ENCODE measurements at places on chromosomes 3 and 15.
A peak's percentile ranks its signal among the peaks of the same experiment; 100 is the strongest.

- no peak for DNase-seq
Measured at GRCh38 chr15:32819448-32819847, 101.6 kb downstream of the GREM1 start.

- no peak for DNase-seq
Measured at GRCh38 chr3:104604326-104605010, 762.2 kb upstream of the ALCAM start.

DNA sequence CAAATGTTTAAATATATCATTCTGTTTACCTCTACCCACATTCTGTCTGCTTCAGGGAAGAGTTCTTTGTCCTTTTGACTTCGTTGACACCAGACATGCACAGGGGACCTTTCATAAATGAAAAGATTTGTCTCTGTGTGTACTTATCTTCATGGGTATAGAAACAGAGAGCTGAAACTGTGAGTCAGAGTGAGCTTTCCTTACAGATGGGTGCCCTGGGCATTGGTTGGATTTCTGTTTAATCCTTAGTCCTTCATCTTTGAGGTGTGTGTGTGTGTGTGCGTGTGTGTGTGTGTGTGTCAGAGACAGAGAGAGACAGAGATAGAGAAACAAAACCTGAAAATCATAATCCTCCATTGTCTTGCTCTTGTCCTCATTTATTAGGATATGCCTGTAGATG lies 517.4 kb downstream of the TUSC7 start:
- DNase-seq, result no peak

- no peak for DNase-seq
Measured at GRCh38 chr15:82919231-82919886, 33.2 kb downstream of the HOMER2 start.

DNA sequence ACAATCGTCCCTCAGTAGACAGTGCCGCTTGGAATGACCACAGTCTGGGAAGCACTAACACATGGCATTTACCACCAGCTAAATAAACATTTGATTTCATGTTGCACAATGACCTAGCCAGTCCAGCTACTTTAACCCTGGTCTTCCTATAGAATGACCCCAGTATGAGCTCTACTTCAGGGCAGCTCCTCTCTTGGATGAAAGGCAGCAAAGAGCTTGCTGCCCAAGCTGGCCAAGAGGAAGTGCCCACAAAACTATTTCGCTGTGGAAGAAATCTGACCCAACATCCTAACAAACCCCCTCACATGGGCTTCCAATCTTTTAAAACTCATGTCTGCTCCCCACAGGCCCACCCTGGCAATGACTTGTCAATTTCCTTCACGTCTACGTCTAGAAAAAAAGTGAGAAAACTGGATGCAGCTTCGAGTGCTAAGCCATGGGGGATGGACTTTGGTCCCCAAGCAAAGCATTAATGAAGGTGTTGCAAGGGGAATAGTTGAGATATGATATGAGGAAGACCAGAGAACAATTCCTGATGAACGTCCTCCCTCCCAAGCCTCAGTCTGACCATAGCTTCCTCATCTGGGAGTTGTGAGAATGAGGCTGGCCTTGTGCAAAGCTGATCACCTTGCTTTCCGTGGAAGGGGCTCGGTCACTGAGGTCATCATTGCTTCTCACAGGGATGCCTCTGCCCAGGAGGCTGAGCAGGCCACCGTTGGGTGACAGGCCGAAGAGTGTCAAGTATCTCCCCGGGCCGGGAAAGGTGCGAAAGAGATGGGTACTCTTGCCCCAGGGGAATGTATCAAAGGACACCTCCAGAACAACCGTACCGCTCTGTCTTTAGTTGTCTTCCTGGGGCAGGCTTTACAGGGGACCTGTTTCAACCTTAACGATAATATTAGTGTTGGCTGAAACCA lies 964 bp downstream of the SLC25A20 start:
- no peak for DNase-seq

- DNase-seq, result no peak
Measured at GRCh38 chr15:83694015-83694414, 40.1 kb downstream of the ADAMTSL3 start.

DNA sequence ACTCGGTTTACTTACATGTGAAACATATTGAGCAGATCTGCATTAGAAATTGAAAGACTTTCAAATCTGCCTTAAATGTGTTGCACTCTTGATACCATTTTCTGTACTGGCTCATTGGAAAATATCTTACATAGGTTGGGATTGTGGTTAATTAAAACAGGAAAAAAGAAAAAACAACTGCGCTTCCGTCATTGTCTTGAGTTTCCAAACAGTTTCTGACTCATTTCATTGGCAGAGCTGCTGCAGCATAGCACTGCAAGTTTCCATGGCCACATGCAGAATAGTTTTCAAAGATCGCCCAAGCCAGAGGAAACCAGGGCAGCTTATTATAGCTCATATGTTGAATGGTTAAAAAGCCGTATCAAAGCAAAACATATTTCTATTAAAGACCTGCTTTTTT lies 446.6 kb upstream of the BCHE start:
- DNase-seq, result no peak

DNA sequence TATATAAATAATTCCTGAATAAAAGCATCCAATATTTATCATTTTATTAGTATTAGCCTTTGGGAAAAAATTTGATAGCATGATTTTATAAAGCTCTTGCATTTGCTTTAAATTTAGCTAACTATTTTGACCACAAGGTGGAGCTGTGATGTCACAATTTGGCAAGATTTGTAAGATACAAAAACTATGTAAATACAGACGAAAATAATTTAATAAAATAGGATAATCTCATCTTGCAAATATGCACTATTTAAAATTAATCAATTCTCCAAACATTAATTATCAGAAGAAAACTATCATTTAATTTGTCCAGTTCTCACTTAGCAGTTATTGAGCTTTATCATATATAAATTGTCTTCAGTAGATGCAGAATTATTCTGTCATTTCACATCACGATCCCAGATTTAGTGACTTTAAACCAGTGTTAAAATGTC lies 95.4 kb downstream of the PLOD2 start:
- no peak for DNase-seq

DNA sequence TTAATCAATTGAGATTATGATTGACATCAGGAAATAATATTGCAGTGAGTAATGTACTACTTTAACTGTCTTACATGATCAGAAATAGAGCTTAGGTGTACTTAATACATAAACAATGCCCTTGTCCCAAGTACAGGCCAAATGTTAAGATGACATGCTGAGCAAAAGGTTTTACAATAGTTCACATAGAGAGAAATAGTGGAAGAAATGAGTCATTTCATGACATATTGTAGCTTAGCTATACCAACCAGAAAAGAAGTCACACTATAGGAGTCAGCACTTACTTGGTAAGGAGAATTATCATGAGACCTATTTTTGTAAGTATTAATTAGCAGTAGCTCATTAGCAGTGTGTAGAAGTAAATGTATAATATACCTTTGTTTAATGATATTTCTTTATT lies 96.4 kb upstream of the NANOGP8 start:
- no peak for DNase-seq

- no peak for DNase-seq
Measured at GRCh38 chr3:64995857-64996551, 308.2 kb upstream of the ADAMTS9 start.

DNA sequence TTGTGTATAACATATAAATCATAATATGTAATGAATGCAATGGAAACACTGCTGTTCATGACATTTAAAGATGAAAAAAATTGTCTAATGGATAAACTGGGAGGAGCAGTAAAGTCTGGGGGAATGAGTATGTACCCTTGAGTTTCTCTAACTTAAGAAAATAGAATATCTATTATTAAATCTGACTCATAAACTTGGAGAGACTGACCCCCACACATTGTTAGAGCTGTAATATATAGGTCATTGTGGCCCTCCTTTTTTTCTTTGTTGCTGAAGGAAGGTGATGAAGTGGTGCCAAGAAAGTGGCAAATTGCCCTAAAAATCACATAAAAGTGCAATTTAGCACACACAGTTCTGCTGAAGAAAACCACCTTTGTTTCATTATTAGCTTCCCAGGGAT lies 389.8 kb upstream of the RARB start:
- no peak for DNase-seq

- no peak for DNase-seq
Measured at GRCh38 chr3:47664519-47664918, 85.9 kb upstream of the CSPG5 start.

- no peak for DNase-seq
Measured at GRCh38 chr3:193922034-193922774, 213.7 kb upstream of the HES1 start.

- no peak for DNase-seq
Measured at GRCh38 chr3:38725726-38726419, 76.4 kb upstream of the SCN5A start.

DNA sequence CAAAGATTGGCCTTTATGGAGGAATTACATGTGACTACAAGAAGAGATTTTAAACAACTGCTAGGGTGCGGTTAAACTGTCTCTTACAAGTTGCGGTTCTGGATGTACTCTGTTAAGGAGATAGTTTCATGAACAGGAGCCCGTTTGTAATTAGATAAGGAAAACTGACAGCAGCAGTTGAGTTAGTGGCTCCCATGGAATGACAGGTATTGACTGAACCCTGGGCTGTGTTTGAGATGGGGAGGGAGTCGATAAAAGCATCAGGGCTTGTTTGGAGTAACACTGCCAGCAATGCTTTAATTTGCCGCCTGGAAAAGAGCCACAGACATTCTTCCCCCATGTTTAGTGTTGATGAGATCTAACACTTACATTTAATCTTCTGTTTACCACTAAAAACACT lies 139.9 kb downstream of the ROBO2 start:
- no peak for DNase-seq

DNA sequence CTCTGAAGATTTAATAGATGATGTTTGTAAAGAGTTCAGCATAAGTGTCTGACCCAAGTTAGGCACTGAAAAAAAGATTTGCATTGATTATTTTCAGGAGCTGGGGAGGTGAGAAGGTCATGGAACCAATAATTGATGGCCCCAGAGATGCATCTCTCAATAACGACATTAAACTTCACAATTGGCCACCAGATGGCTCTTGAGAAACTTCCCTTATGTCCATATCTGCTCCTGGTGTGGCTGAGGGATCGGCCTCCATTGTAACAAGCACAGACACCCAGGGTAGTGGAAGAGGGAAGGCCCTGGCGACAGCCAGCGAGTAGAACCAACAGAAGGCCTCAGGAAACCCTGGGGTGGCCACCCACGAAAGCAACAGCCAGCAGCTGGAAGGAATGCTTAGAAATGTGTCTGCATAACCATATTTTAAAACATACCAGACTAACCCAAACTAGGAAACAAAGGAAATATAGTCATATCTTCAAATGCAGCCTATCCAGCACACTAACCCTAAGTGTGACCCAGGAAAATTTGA lies 536.7 kb downstream of the SOX2 start:
- no peak for DNase-seq

DNA sequence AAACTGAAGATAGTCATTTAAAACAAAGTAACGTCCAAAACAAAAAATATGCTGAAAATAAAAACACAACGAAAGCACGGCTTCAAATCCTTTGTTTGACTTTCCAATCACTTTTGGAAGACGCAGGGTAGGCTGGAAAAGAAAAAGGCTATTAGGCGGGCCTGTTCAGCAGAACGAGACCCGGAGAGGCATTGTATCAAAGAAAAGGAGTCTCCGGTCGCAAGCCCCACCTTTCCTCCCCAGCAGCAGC lies 691 bp downstream of the SENP7 start:
- DNase-seq, result no peak

DNA sequence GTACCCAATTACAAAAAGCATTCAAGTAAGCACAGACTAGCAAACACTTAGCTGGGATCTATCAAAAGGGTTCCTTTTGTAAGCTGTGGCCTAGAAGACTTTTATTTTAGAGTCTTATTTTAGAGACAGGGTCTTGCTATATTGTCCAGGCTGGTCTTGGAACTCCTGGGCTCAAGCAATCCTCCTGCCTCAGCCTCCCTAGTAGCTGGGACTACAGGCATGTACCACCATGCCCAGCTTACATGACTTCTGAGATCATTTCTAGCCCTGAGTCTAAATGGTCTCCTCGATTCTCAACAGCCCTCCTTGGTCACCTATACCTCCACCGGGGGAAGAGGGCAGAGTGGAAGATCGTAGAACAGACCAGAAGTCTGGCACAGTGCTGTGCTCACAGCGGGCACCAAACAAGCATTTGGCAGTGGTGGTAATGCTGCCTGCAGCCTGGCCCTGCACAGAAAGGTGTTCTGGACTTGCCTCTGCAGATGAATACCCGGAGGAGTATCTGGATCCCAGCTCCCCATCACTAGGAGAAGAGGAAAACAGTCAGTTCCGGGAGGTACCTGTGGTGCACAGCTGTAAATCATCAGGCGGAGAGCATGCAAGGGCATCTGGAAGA lies 2.4 kb downstream of the FAM219B start:
- DNase-seq, result no peak

- peak; percentile 45 for DNase-seq
Measured at GRCh38 chr15:79184465-79184892, 93.9 kb upstream of the RASGRF1 start.

DNA sequence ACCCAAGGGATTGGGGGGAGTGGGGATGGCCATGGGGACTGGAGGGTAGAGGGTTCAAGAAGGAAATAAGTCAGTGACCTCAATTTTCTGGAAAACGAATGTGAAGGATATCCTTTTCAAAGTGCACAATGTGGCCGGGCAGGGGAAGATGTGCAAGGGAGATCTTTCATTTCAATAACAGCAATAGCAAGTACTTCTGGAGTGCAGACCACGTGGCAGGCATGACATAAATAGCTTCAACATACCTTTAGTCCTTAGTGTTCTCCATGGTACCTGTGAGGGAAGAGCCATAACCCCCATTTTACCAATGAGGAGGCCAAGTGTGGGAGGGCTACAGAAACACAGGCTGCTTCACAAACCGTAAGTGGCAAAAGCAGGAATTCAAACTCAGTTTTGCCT lies 138.7 kb downstream of the FOXP1 start:
- no peak for DNase-seq

- no peak for DNase-seq
Measured at GRCh38 chr3:29789686-29790085, 508.8 kb downstream of the RBMS3 start.

GRCh38 chr3:110902453-110903085 lies 169.0 kb upstream of the NECTIN3 start:
- DNase-seq, result no peak

GRCh38 chr15:43913026-43913780 lies 86.4 kb downstream of the WDR76 start:
- DNase-seq, result no peak

GRCh38 chr3:10188804-10189556 lies 24.3 kb downstream of the IRAK2 start:
- DNase-seq, result no peak

DNA sequence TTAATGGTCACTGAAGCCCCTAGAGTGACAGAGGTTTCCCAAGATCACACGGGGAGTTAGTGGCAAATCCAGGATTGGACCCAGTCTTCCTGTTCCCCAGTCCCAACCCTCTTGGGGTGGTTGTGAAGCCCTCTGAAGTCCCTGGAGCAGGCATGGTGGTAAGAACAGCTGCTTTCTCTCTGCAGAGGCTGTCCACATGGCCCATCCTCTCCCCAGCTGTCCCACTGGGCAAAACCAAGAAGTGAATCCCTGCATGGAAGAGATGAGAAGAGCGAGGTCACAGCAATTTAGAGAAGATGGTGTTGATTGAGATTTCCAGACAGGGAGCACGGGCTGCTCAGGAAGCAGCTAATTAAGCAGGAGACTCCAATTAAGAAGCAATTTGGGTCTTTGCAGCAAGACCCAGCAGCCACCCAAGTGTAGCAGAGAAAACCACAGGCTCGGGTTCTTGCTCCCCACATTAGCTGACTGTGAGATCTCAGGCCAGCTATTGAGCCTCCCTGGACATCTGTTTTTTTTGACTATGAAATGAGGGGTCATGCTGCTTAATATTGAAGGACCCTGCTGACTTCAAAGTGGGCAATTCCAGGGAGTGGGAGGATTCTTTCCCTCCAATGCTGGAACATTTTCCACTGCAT lies 14.8 kb upstream of the HDAC11 start:
- no peak for DNase-seq

- peak; percentile 76 for DNase-seq
Measured at GRCh38 chr3:50337175-50337861, 3.3 kb downstream of the RASSF1 start.

All from stimulated activated CD4-positive, alpha-beta T cell treated with anti-CD3 and anti-CD28 coated beads, Interleukin-1b, Interleukin-23, amount 100 ng/mL, for 1 hour (primary cell).